ENCODE measurements at places on chromosomes 12 and 14. TPM values are rescaled to one million over a fixed set of nuclear protein-coding genes. Genes with fewer than 3 reads are reported as not detected.
A peak's percentile ranks its signal among the peaks of the same experiment; 100 is the strongest.

GRCh38 chr14:55000381-55000780 lies 26.5 kb downstream of the WDHD1 start:
- DNase-seq = no peak

Gene SLC6A12
- total RNA-seq = 0.64 TPM

Gene RNASE2
- total RNA-seq = not detected

GRCh38 chr14:87014856-87015255 lies 978.1 kb downstream of the GALC start:
- no peak for DNase-seq

DNA sequence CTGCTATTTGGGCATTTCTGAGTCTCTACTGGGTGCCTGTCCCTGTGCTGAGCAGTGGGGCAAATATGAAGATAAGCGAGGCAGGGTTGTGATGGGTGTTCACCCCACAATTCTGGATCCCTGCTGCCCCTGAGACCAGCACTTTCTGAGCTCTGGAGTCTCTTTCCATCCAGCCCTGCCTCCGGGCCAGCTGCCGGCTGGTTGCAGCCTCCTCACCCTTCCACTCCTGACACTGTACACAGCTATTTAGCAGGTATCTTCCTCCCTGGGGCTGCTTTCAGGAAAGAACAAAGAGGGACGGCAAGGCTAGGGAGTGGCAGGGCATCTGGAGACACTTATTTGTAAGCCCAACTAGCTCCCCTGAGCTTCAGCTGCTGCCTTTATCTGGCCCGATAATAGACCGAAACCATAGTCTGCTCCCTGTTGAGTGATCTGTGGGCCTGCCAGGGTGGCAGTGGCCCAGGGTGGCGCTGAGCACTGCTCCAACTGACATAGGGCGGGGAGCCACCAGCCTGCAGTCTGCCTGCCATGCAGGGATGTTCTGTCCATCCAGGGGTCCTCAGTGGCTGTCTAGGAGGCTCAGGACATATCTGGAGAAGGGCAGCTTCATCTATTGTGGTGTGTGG lies 7.6 kb upstream of the KRT80 start:
- DNase-seq = peak; percentile 9

- DNase-seq = no peak
Measured at GRCh38 chr12:123475246-123475703, 17.3 kb downstream of the SNRNP35 start.

Gene SLC25A47
- total RNA-seq = not detected

DNA sequence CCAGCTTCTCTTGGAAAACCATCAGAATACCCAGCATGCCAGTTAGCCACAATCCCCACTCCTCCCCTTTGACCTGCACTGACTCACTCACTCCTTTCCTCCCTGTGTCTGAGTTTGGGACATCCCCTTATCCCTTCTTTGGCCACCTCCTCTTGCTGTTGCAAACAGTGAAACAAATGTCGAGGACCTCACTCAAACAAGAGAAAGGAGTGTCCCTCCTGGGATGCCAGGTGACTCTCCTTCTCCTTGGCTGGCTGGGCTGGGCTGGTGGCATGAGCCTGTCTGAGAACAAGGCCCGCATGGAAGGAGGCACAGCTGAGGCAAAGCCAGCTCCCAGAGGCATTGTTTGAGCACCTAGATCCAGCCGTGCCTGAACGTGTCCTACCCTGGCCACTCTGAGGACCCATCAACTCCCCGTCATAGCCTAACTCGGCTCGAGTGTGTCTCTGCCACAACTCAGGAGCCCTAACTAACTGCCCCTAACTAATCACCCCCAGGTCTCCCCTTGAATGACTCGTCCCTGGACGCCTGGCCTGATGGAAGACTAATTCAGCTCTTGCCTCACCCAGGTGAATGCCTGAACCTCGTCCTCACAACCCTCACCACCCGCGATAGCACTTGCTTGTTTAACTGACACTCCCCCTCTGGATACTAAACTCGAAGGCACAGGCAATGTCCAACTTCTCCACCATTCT lies 43.0 kb downstream of the NCOR2 start:
- DNase-seq = no peak

Gene PHLDA1
- total RNA-seq = 169 TPM

DNA sequence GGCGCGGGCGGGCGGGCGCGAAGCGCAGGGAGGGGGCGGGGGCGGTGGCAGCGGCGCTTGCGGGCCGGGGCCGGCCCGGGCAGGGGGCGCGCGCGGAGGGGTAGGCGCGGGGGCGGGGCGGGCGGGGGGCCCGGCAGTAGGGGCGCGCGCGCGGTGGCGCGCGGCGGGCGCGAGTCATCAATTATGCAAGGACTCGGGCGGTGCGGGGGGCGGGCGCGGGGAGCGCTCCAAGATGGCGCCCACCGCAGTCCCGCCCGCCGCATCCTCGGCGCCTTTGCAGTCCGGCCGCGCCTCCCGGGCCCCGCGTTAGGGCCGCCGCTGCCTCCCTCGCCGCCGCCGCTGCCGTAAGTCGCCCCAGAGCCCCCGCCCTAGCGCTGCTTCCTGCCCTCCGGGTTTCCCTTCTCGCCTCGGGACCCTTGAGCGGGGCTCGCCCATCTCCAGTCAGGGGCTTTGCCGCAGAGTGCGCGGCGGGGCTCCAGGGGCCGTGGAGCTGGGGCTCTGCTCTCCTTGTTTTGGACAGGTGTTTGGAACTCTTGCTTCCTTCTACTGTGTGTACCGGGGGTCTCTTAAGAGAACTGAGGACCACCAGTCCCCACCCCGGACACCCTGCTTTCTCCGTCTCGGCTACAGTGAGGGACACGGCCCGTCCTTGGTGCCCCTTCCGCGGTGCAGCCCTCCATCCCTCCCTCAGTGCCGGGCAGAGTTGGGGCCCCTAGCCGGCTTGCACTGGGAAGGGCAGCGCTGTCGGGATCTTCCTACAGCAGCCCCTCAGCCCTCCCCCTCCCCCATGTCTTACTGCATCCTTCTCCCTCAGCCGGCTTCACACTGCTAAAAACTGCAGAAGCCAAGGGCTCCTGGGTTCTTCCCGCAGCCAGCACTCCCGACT lies at the start of gene SCN8A:
TSS of gene SCN8A (plus strand) at position 218 of the 886 bp plus-strand sequence. CDS start 71,585 bp downstream, outside the sequence.
- peak; percentile 90 for DNase-seq

GRCh38 chr12:116423094-116423493 lies 136.1 kb upstream of the MAP1LC3B2 start:
- no peak for DNase-seq

Gene PIWIL1
- not detected for total RNA-seq

DNA sequence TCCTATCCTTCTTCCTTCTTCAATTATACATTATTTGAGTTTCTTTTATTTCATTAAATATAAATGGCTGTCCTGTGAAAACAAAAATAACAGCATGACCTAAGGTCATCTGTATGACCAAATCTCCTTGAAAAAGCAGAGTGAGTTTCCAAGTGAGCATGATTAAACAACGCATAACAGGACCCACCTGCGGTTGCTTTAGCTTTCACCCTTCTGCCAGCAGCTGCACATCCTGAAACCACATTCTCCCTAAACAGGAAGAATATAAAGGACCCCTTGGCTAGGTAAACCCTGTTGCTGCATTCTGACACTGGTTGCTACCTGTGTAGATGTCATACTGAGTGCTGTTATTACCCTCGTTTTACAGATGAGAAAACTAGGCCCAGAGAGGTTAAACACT lies 42.8 kb upstream of the CPM start:
- DNase-seq = no peak

- DNase-seq = peak; percentile 55
Measured at GRCh38 chr12:65823513-65824375, 539 bp upstream of the HMGA2 start.

- no peak for DNase-seq
Measured at GRCh38 chr12:16613199-16613598, 7.2 kb upstream of the LMO3 start.

DNA sequence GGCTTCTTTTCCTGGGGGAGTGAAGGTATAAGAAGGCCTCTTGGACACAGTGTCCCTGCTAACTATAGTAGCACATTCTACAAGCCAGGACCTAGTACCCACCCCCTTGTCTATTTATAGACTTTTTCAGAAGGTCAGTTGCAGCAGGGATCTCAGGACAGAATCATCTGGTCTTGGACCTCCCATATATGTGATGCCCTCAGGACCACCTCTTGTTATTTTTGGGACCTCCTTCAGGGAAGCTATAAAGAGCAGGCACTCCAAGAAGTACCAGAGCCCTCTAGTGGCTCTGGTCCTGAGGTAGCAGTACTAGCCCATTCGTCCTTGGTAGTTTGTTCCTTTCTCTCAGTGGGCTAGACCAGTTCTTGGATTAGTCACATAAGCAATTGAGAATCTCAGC lies 4.3 kb downstream of the COQ10A start:
- no peak for DNase-seq

Gene VDR
- total RNA-seq = not detected

DNA sequence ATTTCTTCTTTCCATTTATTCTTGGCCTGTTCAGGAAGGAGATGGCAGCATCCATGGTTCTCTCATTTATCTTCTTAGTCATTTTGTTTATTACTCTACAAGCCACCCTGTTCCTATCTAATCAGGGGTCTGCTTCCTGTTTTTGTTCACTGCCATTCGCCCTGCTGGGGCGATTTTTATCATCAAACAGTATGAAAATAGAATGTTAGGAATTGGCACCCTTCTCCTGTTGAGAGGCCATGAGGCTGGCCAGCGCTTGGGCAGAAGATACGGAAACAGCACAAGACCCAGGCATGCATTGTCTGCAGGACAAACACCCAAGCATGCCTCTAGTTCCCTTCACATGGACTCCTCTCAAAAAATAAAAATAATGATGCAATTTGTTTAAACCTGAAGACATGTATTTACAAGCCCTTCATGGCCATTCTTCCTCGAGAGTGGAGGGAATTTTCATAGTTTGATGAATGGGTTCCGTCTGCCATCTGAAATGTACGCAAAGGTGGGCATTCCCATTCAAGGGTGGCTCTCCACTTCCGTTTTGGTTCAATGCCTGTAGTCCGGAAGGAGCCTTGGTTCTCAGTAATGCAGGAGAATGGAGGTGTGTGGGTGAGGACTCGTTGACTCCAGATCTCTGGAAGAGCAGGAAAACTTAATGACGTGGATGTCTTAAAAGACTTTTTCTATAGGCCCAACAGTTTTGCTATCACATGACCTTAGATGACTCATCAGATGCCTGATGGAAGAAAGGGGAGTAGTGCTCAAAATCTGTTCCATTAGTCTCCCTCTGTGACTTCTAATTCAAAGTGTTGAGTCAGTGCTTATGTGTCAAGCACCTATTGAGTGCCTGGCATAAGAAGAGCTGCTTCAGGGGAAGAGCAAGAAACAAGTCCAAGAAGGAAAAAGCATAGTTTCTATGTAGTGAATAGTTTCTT lies 252.4 kb upstream of the TBX3 start:
- DNase-seq = no peak

GRCh38 chr12:64400041-64400440 lies 4.2 kb upstream of the XPOT start:
- DNase-seq = no peak

- no peak for DNase-seq
Measured at GRCh38 chr12:122523846-122524718, 2.7 kb downstream of the RSRC2 start.

GRCh38 chr14:51487848-51488247 lies 163.9 kb upstream of the FRMD6 start:
- DNase-seq = no peak

- peak; percentile 30 for DNase-seq
Measured at GRCh38 chr12:16165506-16165905, 112.0 kb downstream of the SLC15A5 start.

GRCh38 chr14:49461529-49462401 lies 124.4 kb downstream of the RPS29 start:
- DNase-seq = no peak

DNA sequence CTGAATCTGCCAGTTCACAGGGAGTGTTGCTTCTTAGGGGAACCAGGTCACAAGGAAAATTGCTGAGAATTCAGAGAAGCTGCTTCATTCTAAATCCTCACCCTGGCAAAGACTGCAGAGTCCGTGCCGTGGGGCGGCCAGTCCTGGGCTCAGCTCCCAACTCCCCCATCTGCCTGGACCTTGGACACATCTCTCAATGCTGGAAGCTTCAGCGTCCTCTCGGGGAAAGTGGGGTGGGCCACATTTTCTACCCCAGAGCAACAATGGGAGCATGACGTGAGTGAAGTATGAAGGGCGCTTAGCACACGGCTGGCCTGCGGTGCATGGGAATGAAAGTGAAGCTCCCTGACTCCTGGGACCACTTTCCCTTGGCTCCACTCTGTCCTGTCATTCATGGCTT lies 31.2 kb downstream of the HVCN1 start:
- no peak for DNase-seq

DNA sequence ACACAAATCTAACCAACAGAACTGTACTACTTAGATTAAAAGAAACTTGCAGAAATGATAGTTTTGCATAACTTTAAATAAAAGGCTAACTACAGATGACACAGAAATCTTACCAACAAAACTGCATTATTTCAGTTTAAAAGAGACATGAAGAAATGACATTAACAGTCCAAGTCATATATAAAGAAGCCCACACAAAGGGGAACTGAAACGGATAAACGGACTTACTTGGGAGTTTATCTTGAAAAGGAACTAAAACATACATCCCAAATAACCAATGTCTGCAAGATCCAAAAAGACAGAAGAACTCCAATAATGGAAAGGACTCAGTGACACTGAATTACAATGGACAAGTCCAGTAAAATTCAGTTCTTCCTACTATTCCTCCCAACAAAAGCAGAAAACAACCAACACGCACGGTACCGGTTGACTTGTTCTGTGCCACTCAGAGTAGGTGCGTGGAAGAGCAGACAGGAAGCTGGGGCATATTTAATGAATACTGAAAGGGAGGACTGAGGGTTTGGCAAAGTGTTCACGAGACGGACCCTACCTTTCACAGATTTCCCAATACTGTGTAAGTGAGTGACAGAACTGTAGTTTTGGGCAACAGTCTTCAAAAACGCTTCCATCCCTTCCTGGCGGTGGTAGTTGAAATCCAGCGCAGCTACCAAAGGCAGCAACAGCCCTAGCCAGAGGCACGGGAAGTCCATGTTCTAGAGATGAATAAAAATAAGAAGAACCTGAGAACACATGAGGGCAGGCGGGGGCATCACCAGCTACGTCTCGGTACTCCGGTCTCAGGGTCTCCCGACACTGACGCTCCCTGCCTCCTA lies 627 bp downstream of the CPM start:
- no peak for DNase-seq
